C1 segment of cervical spinal cord (tissue), 14 donors: ENCODE measurements at places on chromosomes 1 and 21.

DNA sequence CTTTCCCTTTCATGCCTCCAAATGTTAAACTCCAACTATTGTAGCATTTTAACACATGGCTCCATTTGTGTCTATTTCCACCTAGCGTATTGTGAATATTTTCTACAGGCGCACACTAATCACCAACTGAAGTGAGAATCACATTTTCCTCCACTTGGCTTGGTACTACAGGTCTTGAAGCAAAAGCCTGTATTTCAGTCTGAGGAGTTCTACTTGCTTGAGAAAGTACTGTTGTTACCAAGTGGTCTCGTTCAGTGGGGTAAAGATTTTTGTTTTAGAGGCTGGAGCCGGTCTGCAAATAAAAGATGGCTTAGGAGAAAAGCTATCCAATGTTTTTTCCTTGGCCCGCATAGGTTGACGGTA lies 550 bp upstream of the PTBP2 start:
- no peak for DNase-seq

- DNase-seq = no peak
These were observed 45.9 kb upstream of the NRDC start for GRCh38 chr1:51924455-51924854.

DNA sequence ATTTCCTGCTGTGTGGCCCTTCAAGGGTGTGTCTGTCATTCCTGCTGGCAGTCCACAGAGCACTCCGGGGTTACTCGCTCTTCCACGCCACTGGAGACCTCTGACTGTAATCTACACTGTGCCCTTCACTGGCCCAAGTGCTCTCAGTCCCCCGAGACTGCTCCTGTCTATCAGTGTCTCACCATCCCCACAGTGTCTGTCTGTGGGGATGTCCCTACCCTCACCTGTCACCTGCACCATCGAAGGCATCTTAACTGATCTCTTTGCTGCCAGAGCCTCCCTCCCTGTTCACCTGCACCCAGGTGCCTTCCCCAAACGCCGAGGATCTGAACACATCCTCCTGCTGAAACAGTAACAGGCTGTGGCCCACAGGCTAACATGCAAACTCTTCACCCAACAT lies 136.7 kb downstream of the MATN1 start:
- no peak for DNase-seq

DNA sequence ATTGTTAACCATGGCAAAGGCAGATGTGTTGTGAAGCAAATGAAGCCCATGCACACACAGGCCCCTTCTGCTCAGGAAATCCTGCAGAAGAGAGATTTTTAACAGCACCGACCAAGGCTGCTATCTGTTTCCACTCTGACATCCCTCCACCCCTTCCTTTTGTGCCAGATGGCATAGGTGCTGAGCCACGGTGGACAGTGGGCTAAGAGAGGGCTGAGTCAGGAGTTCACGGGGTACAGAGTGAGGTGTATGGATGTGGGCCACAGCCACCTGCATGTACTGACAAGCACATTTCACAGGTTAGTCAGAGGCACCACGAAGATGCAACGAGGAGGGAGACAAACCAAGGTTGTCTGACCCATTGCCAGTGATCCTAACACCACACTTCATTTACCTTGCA lies 9.5 kb downstream of the RSPH1 start:
- DNase-seq = no peak

DNA sequence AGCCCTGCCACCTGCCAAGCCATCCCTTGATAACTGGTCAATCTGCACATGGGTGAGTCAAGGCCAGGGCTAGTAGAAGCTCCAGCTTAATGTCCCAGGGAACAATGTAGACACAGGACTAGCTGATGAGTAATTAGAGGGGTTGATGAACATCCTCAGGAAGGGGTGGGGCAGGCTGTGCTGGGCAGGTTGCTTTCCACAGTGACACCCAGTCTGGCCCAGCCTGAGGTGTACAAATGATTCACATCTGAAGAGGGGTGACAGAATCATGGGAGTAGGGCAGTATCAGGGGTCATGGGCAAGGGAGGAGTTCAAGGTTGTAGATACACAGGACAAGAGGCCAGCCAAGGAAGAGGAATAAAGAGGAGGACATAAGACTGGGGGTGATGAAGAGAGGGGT lies 4.3 kb downstream of the LPAR3 start:
- DNase-seq = no peak

GRCh38 chr1:207414606-207415108 lies 39.5 kb upstream of the CR2 start:
- no peak for DNase-seq

DNA sequence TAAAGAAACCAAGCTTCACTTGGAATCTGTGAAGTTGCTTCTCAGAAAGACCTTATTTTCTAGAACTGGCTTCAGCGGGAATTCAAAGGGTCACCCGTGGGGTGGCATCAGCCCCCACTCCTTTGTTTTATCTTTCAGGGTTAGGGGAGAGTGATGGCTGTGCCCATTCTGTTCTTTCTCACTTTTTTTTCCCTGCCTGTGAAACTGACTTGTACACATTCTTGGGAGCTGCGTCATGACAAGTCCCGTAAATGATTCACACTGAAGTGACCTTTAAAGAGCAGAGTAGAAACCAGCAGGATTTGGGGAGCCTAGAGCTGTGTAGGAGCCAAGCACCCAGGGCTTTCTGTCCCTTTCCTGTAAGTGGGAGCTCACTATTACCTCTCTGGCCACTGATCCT lies 43.8 kb downstream of the SLC44A3 start:
- peak; percentile 25 for DNase-seq

DNA sequence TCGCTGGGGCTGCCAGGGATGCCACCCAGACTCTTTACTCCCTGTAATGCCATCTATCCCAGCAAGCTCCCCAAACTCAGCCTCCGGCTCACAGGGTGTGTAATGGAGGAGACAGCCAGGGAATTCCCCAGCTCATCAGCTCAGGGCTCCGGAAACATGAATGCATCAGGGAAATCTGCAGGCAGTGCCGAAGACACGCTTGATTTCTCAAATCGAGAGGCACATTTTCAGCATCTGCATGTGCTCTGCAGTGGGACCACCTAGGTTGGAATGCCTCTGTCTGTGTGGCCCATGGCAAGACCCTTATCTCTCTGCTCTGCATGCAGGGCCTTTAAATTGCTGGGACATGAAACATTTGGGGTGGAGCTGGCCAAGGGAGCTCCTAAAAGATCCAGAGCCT lies 170.1 kb downstream of the TRABD2B start:
- DNase-seq = no peak

- no peak for DNase-seq
These were observed 18.8 kb upstream of the HSD3B1 start for GRCh38 chr1:119488216-119488615.

DNA sequence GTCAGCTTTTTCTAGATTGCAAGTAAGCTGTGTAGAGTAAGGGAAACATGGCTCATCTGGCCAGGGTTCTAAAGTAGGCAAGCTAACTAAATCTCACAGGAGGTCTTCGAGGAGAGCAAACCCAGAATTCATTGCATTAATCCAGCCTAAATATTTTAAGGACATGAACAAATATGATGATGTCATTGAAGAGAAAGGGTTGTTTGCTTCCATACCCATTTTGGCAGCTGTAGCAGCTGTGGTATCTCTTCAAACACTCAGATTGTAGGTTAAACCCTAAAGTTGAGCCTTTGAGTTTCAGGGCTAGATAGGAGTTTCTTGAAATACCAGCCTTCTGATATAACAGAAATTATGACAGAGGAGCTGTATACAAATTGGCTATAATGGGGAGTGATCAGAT lies 200.5 kb upstream of the C1orf105 start:
- DNase-seq = no peak

GRCh38 chr1:90715309-90715708 lies 1.8 kb downstream of the BARHL2 start:
- DNase-seq = no peak

GRCh38 chr21:42319376-42319775 lies 4.2 kb upstream of the TFF3 start:
- DNase-seq = no peak

GRCh38 chr1:221632072-221632471 lies 109.8 kb downstream of the DUSP10 start:
- DNase-seq = no peak

DNA sequence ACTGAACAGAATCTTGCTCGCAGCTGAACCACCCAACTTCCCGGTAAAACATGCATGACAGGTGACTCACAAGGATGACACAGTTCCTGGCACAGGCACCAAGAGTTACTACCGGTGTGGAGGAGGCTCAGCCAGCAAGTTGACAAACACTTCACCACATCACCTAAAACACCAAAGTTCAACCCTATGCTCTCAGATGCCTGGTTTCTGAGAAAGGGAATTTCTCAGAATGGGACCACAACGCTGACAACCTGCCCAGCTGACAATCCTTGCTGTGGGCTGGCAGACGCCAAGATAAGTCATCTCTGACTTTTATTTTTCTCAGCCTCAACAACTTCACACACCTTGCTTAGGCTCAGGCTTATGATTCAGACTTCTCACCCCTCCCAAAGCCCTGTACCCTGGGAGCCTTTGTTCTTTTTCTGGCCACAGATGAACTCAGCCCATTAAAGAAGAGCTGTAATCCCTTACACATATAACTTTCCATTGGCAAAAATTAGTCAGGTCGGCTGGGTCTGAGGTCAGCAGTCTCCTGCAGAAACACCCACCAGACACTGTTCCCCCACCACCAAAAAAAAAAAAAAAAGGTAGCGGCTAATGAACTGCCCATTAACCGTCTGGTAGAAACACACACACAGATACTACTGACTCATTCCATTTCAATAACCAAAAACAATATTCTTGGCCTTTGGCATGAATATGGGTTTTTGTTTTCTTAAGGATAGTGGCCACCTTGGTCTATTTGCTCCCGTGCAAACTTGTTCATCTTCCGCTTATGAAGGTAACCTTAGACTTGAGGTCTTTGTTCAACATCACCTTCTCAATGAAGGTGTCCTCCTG lies 10.8 kb upstream of the TIAM1 start:
- no peak for DNase-seq

GRCh38 chr1:85172684-85173337 lies 28.0 kb downstream of the SYDE2 start:
- no peak for DNase-seq

DNA sequence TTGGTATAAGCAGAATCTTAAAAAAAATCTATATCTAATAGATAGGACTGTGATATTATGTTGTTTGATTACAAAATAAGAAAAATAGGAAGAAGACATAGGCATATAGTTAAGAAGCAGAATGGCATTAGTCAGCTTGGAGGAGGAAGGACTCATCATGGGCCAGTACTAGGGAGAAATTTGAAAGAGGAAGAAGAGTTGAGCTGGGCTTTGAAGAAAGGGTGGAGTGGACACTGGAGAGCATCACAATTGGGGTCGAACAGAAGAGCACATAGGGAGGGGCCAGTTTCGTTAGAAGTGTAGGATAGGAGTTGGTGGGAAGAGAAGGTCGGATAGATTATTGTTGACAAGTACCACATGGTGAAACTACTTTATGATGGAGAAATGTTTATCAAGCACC lies 129.3 kb downstream of the CACHD1 start:
- no peak for DNase-seq

DNA sequence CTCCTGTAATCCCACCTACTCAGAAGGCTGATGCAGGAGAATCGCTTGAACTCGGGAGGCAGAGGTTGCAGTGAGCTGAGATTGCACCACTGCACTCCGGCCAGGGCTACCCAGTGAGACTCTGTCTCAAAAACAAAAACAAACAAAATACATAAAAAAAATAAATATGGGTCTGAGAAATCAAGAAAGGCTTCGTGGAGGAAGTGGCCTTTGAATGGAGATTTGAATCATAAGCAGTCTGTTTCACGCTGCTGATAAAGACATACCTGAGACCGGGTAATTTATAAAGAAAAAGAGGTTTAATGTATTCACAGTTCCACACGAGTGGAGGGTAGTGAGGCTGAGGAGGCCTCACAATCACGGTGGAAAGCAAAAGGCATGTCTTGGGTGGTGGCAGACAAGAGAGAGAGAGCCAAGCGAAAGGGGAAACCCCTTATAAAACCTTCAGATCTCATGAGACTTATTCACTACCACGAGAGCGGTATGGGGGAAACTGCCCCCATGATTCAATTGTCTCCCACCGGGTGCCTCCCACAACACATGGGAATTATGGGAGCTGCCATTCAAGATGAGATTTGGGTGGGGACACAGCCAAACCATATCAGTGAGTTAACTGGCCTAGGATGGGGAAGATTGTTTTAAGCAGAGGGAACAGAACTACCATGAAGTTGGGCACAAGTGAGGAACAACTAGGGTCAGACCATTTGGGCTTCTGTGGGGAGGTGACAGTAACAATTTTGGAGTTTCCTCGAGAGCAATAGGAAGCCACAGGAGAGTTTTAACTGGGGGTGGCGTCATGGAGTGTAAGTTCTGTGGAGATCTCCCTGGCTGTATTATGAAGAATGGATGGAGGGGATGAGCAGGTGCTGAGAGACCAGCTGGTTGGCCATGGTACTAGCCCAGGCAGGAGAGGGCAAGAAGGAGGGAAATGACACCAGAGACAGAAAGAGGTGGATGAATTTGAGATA lies 22.2 kb upstream of the WNT4 start:
- DNase-seq = no peak

DNA sequence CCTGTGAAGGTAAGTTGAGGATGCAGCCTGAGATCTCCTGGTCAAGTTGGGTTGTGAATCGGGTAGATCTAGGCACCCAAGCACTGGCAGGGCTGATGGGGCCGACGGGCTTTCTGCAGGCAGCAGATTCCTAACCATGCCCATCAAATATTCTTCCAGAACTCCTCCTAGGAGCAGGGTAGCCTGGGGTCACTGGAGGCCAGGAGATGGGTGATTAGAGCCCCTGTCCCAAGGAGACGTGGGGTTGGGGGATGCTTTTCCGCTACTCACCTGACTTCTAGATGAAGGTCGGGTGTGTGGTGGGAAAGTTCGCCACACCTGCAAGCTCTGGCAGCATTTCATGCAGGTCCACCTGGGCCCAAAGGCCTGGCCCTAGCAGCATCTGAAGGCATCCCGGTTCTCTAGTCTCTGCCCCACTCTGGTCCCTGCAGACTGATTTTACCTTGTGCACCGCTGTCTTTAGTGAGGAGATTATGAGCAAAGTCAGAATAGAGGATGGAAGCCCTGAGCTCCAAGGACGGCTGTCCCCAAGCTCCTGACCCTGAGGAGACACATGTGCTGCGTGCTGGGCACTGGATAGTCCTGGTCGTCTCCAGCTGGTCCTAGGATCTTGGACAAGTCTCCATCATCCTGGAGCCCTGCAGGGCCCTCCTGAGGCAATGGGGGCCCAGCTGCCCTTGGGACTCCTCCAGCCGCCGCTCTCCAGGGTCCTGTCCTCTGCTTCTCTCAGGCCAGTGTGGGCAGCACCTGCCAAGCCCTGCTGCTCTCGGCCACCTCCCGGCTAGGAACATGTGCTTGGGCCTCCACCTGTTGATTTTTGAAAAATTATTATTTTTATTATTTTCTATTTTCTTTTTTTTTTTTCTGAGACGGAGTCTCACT lies 21.8 kb upstream of the C2CD2 start:
- DNase-seq = no peak

- no peak for DNase-seq
These were observed 159.0 kb upstream of the ZC3H12A start for GRCh38 chr1:37315371-37315846.

GRCh38 chr1:151458802-151459330 lies 428 bp downstream of the POGZ start:
- no peak for DNase-seq

GRCh38 chr1:16080422-16081150 lies 7.1 kb upstream of the FAM131C start:
- no peak for DNase-seq

- no peak for DNase-seq
These were observed 5.4 kb downstream of the ZSWIM5 start for GRCh38 chr1:45200906-45201500.
